ENCODE measurements at places on chromosomes 5 and 9.

DNA sequence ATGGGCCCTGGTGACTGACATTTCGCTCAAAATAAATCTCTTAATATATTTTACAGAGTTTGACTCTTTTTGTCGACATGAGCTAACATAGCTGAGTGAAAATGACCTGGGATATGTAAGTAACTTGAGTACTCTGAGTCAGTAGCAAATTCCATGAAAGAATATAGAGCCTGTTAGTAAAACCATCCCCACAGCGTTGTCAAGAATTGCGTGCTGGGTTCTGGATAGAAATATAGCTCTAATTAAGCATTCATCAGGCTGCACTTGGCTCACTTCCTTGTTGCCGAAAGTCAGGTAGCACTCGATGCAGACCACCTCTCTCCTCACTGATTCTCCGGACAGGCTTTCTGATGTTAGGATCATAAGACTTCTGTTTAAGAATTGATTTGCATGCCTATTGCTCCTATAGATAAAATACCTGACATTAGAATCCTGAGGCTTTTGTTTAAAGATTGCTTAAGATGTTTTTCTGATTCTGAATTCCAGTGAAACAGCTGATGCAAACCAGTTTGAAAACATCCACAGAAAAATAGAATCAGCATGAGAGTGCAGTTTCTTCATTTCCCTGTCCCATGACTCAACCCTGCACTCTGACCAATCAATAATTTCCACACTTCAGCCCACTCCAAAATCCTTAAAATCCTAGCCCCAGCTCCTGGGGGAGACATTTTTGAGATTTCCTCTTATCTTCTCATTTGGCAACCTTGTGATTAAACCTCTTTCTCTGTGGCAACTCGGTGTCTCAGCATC, 310.6 kb downstream of the DIRAS2 start:
- no peak for DNase-seq

- DNase-seq, result no peak
Measured at GRCh38 chr5:13574574-13574973, 369.9 kb downstream of the DNAH5 start.

GRCh38 chr9:85151741-85152140, 482.2 kb downstream of the NTRK2 start:
- no peak for DNase-seq

- peak; percentile 28 for DNase-seq
Measured at GRCh38 chr9:70420441-70421271, 6.2 kb upstream of the KLF9 start.

DNA sequence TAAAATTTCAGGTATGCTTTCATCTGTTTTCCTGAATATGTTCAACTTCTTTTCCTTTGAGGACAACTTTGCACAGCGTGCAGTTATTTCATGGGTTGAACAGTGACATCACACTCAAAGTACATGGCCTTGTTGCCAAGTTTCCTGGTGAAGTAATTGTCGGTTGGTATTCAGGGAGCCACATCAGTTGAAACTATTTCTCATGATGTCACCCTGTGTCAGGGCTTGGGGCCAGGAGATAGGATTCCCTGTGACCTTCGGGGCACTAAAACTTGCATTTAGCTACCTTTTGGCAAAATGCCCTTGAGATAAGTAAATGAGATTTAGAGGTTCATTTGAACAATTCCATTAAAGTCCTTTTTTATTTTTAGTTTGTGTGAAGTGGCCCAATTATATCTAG, 383.9 kb downstream of the SH3GL2 start:
- DNase-seq, result no peak

- DNase-seq, result no peak
Measured at GRCh38 chr5:54886866-54887265, 98.5 kb downstream of the ESM1 start.

GRCh38 chr5:179347581-179347980, 2.3 kb upstream of the ADAMTS2 start:
- DNase-seq, result no peak

DNA sequence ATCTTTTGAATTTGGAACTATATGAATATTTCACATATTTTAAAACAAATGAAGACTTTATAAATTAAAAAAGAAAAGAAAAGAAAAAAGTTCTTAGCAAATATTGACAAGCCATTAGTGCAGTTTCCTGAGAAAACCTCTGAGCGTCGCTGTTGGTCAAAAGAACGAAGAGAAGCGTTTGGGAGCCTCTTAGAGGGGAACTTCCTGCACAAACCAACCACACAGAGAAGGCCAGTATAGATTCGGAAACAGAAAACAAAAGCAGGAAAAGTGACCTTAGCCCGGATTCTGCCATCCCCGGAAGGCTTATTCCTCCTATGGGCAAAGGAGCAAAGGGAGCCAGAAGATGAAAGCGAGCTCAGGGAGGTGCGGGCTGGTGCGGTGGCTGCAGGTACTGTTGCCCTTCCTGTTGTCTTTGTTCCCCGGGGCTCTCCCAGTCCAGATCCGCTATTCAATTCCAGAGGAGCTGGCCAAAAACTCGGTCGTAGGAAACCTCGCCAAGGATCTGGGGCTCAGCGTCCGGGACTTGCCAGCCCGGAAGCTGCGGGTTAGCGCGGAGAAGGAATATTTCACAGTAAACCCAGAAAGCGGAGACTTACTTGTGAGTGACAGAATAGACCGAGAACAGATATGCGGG, at the start of gene PCDHGB2:
PCDHGB2 (plus strand) TSS at position 205 of the 637 bp plus-strand sequence; CDS start at position 347, 142 bp downstream.
- DNase-seq, result no peak

GRCh38 chr9:95820074-95820473, 55.4 kb upstream of the ERCC6L2 start:
- DNase-seq, result no peak

DNA sequence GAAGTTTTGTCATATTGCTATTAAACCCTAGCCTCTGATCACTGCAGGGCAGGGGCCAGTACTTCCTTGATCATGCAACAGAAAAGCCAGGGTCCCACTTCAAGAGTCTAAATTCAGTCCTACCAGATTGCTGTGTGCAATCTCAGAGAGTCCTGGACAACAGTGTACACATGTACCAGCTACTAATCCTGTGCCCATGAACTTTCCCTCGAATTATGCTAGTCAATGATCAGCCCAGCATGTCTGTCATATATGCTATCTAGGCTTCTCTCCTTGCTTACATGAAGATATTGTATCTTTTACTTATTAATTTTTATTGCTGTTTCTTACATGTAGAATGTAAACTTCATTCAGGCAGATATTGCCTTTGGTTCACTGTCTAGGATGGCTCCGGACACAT, 367.0 kb downstream of the NTRK2 start:
- DNase-seq, result no peak

DNA sequence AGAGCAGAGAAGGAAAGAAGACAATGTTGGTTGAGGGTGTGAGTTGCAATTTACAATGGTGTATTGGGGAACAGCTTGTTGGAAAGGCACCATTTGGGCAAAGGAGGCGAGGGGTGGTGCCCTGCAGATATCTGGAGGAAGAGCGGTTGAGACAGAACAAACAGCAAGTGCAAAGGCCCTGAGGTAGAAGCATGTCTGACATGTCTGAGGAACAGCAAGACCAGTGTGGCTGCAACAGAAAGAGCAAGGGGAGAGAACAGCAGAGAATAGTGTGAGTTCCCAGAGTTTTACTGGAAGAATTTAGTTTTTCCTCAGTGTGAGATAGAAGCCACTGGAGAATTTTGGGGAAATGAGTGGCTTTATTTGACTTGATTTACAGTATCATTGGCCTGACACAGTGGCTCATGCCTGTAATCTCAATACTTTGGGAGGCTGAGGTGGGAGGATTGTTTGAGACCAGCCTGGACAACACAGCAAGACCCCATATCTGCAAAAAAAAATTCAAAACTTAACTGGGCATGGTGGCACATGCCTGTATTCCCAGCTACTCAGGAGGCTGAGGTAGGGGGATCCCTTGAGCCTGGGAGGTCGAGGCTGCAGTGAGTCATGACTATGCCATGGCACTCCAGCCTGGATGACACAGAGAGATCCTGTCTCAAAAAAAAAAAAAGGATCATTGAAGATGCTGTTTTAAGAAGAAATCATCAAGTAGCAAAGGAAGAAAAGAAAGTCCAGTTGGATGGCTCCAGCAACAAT, 13.6 kb downstream of the CMBL start:
- no peak for DNase-seq

- no peak for DNase-seq
Measured at GRCh38 chr5:59503220-59503619, 390.3 kb downstream of the PDE4D start.

DNA sequence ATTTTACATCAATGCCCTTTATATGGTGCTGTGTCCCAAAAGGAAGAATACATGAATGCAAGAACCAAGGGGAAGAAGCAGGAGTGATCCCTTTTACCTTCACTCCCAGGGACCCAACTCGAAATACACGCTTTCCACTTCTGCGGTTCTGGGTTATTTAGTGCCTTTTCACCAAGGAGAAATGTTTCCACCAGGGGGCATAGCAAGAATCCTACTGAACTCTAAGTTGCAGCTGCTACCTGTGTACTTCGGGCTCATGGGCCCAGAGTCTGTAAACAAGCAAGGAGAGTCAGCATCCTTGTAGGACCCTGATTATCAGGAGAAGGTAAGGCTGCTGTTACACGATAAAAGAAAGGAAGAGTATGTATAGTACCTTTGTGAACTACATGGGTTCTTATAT, 45.7 kb downstream of the DPYSL3 start:
- no peak for DNase-seq

GRCh38 chr5:84086511-84086910, 298.2 kb downstream of the EDIL3 start:
- no peak for DNase-seq

DNA sequence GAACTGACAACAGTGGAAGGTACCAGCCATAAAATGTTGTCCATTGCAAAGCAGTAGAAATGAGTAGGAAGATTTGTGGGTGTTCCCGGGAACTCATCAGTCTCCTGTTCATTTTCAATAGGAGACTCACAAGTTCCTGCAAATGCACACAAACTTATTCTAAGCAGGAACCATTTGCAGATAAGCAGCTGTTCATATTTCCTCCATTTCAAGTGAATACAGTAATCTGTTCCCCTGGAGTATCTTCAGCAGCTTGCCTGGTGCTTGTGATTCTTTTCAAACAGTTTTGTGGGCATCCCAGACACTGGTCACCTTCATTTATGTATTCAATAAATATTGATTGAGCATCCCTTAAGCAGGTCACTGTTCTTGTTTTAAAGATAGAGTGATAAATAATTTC, 1315.5 kb upstream of the C9orf72 start:
- no peak for DNase-seq
